ENCODE measurements at places on chromosomes 1 and 21. TPM values are rescaled to one million over a fixed set of nuclear protein-coding genes. Genes with fewer than 3 reads are reported as not detected.
A peak's percentile ranks its signal among the peaks of the same experiment; 100 is the strongest.

ACTA1 gene
- total RNA-seq, result 1.3 TPM

UBIAD1 gene
- total RNA-seq, result 7.6 TPM

DMRTA2 gene
- 1.7 TPM for total RNA-seq

PSMA5 gene
- total RNA-seq, result 86.2 TPM

CD5L gene
- total RNA-seq, result not detected

PM20D1 gene
- not detected for total RNA-seq

AADACL3 gene
- not detected for total RNA-seq

ACP6 gene
- total RNA-seq, result 14.3 TPM

LAMB3 gene
- total RNA-seq, result 76.7 TPM

DCST2 gene
- total RNA-seq, result 1.3 TPM

GRCh38 chr21:33831962-33832659, 83.5 kb downstream of the ATP5PO start:
- no peak for ATAC-seq

DNA sequence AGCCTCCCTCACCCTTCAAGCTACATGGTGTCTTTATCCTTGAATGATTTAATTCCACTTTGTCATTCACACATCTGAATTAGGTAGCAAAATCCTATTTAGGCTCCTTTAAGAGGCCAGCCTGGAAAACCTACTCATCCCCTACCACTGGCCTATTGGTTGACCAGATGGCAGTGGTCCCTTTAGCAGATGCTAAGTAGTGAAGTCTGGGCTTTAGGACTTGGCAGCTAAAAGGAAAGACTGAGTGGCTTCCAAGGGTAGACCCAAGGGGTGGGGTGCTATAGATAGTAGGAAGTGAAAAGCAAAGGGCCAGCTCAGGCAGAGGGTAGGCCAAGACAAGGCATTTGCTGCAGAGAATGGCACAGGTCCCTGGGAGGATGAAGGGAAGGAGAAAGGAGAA, 46.6 kb downstream of the KCNJ6 start:
- no peak for ATAC-seq

GRCh38 chr1:171487038-171487437, 1.7 kb downstream of the PRRC2C start:
- no peak for ATAC-seq

- ATAC-seq, result peak; percentile 23
Measured at GRCh38 chr1:112614460-112615065, 4.4 kb downstream of the ST7L start.

DNA sequence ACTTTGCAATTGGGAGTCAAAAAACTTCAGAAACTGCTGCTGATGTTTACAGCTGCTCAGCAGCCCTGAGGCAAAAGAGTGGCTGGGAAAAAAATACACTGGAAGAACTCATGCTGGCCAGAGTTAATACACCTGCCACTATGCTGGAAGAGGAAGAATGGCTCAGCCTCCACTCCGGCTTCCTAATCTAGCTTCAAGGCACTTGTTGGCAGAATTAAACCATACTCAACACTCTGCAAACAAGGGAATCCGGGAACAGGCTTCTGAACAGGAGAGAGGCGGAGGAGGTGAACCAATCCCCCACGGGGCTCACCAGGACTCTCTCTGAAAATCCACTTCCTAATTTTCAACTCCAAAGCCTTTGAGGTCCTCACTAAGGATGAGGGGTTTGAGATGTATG, 120.1 kb downstream of the CCDC185 start:
- no peak for ATAC-seq

DNA sequence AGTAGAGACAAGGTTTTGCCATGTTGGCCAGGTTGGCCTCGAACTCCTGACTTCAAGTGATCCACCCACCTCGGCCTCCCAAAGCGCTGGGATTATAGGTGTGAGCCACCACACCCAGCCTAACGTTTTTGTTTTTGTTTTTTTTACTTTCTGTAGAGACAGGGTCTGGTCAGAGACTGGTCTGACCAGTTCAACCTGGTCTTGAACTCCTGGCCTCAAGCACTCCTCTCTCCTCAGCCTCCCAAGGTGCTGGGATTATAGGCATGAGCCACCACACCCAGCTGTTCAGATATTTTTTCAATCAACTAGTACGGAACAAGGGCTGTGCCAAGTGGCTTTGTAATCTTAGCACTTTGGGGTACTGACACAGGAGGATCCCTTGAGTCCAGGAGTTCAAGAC, 209.5 kb downstream of the RERE start:
- ATAC-seq, result peak; percentile 72

DNA sequence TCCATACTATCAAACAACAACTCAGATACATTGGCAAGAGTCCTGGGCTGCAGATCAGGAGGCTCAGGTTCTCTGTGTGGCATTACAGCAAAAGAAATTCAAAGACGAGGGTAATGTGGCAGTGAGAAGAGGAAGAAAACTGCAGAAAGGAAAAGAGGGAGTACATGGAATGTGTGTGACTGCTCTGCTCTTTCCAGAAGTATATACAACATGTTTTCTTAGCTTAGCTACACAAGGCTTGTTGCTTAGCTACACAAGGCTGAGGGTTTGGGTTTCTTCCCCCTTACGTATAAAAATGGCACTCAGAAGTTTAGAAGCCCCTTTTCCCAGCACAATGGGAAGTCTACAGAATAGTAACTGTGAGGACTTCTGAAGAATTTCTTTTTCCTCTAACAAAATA, 86.0 kb downstream of the PRRX1 start:
- no peak for ATAC-seq

GRCh38 chr1:19405761-19406487, 79.4 kb downstream of the CAPZB start:
- no peak for ATAC-seq

DNA sequence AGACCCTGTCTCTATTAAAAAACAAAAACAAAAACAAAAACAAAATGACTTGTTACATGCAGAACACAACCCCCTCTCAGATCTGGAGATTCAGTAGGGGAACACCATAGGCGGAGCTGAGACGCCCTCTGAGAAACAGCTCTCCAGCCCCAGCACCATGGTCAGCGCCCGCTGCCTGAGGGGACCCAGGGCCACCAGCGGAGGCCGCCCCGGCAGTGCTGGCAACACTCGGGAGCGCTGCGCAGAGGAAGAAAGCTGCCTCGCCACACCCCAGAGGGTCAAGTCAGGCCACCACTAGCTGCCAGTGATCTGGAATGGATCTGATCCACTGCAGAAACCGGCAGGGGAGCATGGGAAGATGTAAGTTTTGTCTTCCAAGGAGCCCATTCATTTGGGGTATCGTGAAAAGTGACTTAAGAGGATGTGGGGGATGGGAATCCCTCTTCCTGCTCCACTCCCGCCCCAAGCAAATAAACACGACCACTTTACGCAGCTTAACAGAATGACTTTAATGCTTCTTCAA, 3.1 kb downstream of the ACTA1 start:
- ATAC-seq, result no peak

DNA sequence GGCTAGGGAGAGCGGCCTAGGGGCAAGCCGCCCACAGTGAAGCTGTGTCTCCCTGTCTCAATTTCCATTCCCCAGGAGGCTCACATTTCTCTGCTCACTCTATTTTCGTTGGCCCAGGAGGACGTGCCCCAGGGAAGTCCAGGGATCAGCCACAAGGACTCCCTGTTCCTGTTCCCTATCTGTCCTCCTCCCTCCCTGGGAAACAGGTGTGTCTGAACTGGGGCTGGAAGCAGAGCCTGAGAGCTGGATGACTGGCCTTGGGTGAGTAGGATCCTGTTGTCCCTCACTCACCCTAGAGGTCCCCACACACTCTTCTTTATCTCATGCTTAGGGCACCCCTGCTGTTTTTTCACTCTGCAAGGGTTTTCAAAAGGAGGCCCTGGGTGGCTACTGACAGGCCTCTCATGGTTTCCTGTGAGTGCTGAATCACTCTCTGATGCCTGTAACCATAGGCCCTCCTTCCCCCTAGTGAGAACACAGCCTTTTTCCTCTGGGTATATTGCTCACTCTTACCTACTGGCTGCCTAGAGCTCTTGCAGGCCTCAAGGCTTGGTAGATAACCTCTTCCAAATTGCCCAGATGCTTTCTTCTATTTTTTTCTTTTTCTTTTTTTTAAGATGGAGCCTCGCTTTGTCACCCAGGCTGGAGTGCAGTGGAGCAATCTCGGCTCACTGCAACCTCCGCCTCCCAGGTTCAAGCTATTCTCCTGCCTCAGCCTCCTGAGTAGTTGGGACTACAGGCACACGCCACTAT, 3.3 kb upstream of the UTP11 start:
- ATAC-seq, result no peak

DNA sequence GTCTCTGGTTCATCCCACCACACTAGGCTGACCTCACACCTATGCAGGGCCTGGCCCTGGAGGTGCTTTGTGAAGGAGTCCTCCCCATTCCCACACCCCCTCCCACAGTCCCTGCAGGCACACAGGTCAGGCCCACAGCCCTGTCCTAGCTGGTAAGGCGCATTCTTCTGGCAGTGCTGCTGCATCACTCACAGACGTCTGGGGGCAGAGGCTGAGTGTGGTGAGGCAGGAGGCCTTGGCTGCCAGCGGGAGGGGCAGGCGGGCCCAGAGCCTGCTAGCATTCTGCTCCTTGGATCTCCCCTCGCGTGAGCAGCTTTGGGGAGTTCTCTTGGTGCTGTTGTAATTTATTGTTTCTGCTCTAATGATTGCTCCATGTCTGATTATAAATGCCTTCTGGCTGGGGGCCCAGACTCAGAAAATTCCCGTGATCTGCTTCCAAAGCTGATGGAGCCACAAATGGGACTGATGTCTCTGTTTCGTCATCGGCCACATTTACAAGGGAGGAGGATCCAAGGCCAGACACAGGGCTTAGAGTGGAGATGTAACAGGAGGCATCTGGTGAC, 62.9 kb downstream of the TRABD2B start:
- ATAC-seq, result peak; percentile 41

GRCh38 chr21:42272984-42273600, 42.1 kb downstream of the TFF3 start:
- ATAC-seq, result no peak

GRCh38 chr1:178263341-178263740, 169.4 kb downstream of the RASAL2 start:
- no peak for ATAC-seq
